CD4-positive, alpha-beta T cell treated with Interferon alpha-2 for 1 hour (primary cell): ENCODE measurements at places on chromosomes 16 and 17.

DNA sequence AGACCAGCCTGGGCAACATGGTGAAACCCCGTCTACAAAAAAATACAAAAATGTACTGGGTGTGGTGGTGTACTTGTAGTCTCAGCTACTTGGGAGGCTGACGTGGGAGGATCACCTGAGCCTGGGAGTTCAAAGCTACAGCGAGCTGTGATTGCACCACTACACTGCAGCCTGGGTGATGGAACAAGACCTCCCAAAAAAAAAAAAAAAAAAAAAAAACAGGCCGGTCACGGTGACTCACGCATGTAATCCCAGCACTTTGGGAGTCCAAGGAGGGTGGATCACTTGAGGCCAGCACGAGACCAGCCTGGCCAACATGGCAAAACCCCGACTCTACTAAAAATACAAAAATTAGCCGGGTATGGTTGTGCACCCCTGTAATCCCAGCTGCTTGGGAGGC, 12.7 kb upstream of the APPBP2 start:
- no peak for DNase-seq

- no peak for DNase-seq
Observed at GRCh38 chr17:2386400-2387085, 14.3 kb downstream of the MNT start.

GRCh38 chr17:31048780-31049179, 46.0 kb upstream of the NF1 start:
- no peak for DNase-seq

GRCh38 chr16:89548344-89549006, 12.0 kb upstream of the RPL13 start:
- DNase-seq: no peak

GRCh38 chr16:82185012-82185411, 15.0 kb upstream of the MPHOSPH6 start:
- DNase-seq: no peak

GRCh38 chr16:72818236-72818845, 229.6 kb downstream of the ZFHX3 start:
- DNase-seq: no peak

DNA sequence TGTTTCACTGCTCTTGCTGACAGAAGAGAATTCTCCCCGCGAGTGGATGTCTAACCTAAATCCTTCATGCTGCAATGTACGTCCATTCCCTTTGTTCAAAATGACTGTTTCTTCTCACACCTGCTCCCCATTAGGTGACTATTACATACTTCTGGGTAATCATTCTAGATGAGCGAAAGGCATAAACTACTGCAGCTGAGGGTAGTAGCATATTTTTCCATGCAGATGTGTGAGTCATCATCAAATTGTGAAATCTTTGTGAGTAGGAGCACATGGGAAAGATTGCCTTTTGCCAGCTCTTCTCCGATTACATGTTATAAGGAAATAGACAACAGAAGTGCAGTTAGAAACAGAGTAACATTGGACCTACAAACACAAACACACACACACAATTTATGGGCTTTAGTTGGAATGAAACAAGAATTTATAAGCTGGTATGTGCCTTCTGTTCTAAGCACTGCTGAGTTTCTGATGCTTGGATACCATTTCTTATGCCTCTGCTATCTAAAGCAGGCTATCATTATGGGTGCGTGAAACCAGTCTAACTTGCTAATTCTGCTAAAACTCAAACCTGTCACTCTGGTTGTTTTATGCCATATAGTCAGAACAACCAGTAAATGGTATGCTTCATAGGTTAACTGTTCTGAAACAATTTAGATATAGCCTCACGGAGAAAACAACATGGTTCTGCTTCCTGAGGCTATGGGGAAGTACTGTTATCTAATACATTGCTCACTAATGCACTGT, 346.9 kb upstream of the PSMD7 start:
- DNase-seq: no peak

DNA sequence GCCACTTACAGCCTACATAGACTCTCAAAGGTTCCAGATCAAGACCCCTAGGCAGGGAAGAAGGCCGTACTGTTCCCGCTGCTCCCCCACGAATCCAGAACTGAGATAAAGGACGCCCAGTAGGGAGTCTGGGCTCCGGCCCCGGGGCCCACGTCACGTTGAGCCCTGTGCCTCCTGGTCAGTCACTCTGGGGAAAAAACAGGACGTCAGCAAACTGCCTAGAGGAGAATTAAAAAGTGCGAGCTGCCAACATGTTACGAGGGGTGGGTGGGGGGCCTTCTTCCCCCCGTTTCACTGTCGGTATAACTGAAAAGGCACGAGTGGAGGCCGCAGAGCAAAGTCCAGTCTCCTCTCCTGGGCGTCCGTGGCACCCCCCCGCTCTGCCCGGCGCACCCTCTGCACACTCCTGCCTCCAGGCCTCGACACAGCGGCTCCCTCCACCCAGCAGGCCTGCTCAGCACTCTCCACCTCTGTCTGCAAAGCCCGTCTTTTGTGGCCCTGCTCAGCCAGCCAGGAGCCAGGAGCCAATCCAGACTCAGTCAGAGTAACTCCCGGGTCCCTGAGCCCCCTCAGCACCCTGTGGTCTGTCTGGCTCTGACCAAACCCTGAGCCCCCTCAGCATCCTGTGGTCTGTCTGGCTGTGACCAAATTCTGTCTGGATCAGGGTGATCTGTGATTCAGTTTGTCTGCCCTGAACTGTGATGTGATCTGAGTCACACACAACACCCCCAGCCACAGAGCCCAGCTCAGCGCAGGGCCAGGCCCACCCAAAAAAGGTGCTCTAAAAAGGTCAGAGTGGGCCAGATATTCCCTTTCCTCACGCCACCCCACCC, 6.2 kb downstream of the ITGAE start:
- peak; percentile 57 for DNase-seq

- no peak for DNase-seq
Observed at GRCh38 chr16:14018851-14019250, 52.3 kb upstream of the MRTFB start.

- no peak for DNase-seq
Observed at GRCh38 chr17:74454197-74455024, 12.0 kb upstream of the CD300A start.

DNA sequence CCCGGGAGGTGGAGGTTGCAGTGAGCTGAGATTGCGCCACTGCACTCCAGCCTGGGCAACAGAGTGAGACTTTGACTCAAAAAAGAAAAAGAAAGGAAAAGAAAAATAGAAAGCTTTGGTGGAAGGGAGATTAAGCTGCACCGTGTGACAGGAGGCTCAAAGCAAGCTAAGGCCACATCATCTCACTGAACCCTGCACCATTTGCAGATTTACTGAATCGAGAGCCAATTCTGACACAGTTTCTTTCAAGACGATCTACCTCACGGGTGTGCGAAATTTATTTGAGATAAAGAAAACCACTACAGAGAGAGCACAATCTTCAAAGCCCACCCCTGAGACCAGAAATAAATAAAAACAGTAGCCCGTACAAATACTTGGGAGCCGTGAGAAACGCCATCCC, 49.6 kb downstream of the RTN4RL1 start:
- no peak for DNase-seq

- DNase-seq: no peak
Observed at GRCh38 chr16:75114946-75115825, 1.4 kb downstream of the LDHD start.

DNA sequence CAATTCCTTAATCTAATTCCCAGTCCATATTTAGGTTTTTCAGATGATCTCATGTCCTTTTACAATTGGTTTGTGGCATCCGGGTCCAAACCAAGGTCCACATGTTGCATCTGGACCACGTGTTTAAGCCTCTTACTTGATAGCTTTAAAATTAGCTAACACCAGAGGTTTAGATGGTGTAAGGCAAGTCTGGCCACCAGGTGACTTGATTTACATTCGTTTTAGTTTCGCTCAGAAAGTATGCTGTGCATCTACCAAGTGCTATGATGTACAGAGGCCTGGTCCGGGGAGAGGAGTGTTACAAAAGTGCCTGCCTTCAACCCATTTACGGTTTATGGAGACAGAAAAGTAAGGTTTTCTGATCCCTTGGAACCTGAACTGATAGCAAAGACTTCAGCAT, 878 bp upstream of the DNAJA2 start:
- DNase-seq: peak; percentile 18

DNA sequence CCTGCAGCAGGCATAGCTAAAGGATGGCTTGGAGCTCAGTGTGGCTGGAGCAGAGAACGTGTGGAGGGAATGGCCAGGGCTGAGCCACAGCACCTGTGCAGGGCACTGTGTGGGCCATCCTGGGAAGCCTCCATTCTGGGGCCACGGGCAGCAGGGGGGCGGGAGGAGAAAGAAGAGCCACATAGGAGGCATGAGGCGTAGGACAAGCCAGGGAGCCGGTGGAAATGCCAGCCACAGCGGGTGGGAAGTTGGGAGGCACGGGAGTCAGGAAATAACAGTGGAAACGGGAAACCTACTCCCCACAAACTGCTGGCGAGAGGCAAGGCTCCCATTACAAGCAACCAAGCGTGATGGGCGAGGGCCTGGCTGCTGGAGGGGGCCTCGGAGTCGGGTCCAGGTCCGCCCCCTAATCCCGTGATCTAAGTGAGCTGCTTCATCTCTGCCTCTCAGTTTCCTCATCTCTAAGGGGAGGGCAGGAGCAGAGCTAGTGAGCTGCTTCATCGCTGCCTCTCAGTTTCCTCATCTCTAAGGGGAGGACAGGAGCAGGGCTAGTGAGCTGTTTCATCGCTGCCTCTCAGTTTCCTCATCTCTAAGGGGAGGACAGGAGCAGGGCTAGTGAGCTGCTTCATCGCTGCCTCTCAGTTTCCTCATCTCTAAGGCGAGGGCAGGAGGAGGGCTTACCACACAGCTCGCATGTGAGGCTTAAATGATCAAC, 104.9 kb downstream of the ADCY9 start:
- peak; percentile 29 for DNase-seq

DNA sequence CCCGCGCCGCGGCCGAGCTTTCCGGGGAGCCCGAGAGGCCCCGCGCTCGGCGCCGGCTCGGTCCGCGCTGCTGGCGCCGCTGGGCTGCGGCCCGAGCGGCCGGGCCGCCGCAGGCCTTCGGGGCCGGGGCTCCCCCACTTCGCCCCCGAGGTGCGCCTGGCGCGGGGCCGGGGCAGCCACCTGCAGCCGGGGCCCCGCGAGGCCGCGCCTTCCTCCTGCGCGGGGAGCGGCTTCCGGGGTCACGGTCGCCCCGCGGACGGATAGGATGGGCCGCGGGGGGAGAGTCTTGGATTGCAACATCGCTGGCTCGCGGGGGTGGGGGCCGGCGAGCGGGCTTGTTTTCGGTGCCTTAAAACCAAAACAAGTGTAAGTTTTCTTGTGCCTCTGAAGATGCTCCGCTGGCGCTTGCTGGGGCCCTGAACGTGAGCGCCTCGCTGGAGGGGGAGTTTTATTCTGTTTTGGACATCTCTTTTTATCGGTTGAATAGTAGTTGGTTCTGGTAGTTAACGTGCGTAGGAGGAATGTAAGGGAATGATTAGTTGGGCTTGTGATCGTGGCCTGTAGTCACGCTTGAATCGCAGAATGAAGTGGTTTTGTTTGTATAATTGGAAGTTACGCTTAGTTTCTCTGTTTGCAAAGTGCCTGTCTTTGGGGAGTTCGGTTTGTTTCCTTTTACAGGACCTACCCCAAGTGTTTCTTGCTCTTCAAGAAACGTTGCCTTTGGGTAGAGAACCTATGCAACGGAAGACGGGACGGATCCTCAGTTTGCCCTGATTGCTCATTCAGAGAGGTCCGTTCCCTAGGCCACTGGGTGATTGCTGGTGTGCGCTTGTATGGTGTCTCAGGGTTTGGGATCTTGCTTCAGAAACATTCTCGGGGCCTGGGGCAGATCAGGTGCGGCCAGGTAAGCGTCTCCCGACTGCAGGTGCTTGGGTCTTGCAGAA, 724 bp downstream of the UBE2I start:
- DNase-seq: peak; percentile 53

DNA sequence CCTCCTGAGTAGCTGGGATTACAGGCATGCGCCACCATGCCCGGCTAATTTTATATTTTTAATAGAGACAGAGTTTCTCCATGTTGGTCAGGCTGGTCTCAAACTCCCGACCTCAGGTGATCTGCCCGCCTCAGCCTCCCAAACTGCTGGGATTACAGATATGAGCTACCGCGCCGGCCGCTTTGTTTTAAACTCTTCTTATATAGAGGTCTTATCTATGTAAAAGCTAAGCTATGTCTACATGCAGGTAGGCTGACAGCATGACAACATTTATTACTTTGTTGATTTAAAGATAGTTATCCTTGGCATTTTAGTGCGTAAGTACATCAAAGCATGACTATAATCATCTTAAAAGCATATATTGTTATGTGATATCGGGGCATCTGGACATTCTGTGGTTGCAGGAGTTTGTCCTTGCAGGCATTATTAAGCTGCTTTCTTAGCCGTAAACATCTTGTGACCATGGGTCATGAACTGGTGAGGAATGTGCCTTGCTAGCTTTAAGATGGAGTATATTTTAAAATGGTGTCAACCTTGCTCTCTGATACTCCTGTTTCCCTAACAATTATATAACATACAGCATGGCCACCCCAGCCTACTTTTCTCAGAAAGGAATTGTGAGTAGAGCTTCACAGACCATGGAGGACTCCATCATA, 45.8 kb upstream of the TAOK1 start:
- no peak for DNase-seq

DNA sequence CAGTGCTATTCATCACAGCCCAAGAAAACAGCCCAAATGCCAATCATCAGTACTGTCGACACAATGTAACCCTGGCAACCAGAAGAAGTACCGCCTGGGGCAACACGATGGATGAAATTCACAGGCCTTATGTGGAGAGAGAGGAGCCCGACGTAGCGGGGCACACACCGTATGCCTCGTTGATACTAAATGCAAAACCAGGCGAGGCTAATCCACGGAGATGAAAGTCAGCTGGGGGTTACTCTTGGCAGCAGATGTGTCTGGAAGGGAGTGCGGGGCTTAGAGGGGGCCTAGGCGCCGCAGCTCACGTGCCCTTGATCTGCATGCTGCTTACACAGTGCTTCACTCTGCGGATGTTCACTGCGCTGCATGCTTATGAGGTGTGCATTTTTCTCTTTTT, 29.8 kb downstream of the ITGAE start:
- no peak for DNase-seq

DNA sequence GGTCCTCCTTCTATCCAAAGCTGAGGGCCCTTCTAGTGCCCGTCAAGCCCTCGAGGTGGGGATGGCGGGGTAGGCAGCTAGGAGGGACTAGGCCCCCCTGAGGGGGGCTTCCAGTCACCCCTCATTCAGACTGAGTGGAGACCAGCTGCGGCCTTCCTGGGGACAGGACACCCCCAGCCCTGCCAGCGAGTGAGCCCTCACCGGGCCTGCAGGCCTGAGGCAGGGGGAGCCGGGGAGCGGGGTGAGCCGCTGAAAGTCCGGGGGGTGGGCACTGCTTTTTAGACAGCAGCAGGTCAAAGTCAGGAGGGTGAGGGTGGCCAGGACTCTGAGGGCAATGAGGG, 8.7 kb upstream of the KREMEN2 start:
- DNase-seq: no peak

GRCh38 chr16:2194852-2195321, 1.5 kb downstream of the CASKIN1 start:
- DNase-seq: peak; percentile 63

GRCh38 chr16:68113059-68113761, 28.0 kb downstream of the NFATC3 start:
- no peak for DNase-seq

GRCh38 chr17:78806451-78806850, 24.4 kb upstream of the CYTH1 start:
- peak; percentile 69 for DNase-seq
